ENCODE measurements at places on chromosomes 1 and 21.

DNA sequence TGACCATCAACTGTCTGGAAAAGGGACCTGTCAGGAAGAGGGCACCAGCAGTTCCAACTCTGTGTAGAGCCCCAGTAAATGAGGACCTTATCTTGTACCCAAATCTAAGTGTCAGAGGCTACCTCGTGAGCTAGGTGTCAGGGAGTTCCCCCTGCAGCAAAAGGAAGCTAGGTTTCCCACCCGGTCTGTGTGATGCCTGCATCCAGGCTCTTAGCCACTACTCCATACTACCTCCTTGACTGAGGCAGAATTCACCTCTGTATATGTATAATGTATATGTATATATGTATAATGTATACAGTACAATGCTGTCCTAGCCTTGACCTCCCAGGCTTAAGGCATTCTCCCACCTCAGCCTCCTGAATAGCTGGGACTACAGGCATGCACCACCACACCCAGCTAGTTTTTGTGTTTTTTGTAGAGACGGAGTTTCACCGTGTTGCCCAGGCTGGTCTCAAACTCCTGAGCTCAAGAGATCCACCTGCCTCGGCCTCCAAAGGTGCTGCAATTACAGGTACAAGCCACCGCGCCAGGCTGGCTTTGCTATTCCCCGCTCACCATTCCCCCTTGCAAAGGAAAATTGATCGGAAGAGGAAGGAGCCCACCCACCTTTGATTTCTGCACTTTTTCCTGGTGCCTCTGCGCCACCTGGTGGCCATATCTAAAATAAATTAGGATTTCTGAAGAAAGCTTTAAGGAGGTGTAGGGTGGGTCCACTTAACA, 15.7 kb upstream of the LUZP1 start:
- no peak for DNase-seq
- H3K27me3 ChIP-seq: no peaks in the 10 kb centered on the region
- no peaks in the 10 kb centered on the region for H3K36me3 ChIP-seq

GRCh38 chr1:173267453-173267945, 60.4 kb upstream of the TNFSF4 start:
- DNase-seq: no peak
- no peaks in the 10 kb centered on the region for H3K4me1 ChIP-seq

DNA sequence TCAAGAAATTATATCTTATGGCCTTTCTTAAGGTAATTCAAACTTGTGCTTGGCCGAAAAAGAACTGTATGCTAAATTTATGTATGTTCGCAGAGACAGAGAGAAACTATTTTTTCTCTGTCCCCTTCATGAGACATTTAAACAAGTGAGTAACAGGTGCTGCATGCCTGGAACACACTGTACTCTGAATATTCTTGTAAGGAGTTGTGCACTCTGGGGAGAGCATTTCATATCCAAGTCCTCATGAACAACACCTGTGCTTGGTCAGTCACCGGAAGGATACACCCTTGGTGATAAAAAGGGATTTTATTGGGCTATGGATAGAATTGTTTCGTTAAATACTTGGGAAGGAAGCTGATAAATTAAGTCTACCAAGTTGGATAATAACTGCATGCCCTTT, 220.8 kb upstream of the NRIP1 start:
- H3K4me3 ChIP-seq: no peak overlapping the region
- H3K36me3 ChIP-seq: no peaks in the 10 kb centered on the region
- DNase-seq: no peak
- no peaks in the 10 kb centered on the region for H3K4me1 ChIP-seq
- no peak overlapping the region for H3K27ac ChIP-seq

- no peak overlapping the region for H3K4me3 ChIP-seq
- H3K27ac ChIP-seq: peak overlapping the region; percentile 39
- peaks cover 10% of the 10 kb centered on the region for H3K4me1 ChIP-seq
- DNase-seq: no peak
- H3K27me3 ChIP-seq: no peaks in the 10 kb centered on the region
- no peaks in the 10 kb centered on the region for H3K36me3 ChIP-seq
Measured at GRCh38 chr1:64983110-64983509, 16.8 kb upstream of the JAK1 start.

DNA sequence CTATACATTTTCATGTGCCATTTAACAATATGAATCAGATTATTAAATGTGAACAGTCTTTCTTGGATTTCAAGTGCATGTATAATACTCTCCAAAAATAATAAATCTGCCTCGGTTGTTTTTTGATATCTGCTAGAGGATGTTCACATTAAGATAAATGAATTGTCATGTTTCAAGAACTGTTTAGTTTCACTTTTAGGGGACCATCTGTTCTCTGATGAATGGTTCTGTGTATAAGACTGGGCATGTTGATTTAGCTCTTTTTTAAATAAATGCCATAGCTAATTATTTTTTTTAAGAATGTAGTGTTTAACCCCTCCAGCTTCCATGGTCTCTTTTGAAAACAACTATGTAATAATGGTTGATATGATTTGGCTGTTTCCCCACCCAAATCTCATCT, 1245.1 kb upstream of the ADGRL4 start:
- no peaks in the 10 kb centered on the region for H3K4me1 ChIP-seq
- H3K36me3 ChIP-seq: no peaks in the 10 kb centered on the region
- DNase-seq: no peak

- no peak overlapping the region for H3K4me3 ChIP-seq
- H3K4me1 ChIP-seq: peaks cover 19% of the 10 kb centered on the region
- no peaks in the 10 kb centered on the region for H3K36me3 ChIP-seq
Measured at GRCh38 chr21:44017601-44018000, 5.5 kb downstream of the TRAPPC10 start.

DNA sequence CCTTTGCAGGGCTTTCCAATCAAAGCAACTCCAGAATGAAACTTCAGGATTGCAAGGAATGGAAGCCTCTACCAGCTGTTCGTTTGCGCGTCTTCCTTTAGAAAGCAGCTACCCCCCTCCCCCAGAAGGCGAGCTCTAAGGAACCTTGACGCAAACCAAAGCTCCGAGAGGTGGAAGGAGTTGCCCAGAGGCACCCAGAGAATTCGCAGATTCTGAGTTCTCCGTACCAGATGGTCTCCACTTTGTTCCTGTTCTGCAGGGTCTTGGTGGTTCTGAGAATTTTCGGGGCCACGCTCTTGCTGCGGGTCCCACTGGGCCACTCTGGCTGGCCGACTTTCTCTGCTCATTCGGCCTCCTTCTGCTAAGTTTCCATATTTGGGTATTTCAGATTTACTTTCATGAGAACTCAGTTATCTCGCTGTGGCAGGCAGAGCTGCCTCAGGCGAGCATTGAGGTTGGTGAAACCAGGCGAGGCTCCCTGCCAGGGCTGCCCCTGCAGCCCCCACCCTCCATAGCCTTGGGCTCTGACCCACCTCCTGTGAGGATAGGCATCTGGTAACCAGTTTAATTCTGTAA, 801 bp downstream of the TRAF5 start:
- H3K27me3 ChIP-seq: no peaks in the 10 kb centered on the region
- no peak for DNase-seq
- no peaks in the 10 kb centered on the region for H3K36me3 ChIP-seq
- peak overlapping the region; percentile 87 for H3K27ac ChIP-seq
- peak overlapping the region; percentile 78 for H3K4me3 ChIP-seq

DNA sequence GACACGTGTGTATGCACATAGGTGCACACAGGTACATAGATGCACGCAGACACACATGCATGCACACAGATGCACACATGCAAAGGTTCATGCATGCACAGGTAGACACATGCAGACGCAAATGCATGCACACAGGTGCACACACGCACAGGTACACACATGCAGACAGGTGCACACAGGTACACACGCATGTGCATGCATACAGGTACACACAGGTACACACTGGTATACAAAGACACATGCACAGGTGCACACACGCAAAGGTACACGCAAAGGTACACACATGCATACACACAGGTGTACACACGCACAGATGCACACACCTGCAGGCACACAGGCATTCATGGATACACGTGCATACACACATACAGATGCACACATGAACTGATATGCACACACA, 8.8 kb downstream of the NOC2L start:
- H3K4me1 ChIP-seq: no peaks in the 10 kb centered on the region
- H3K27ac ChIP-seq: no peak overlapping the region
- DNase-seq: no peak
- H3K4me3 ChIP-seq: no peak overlapping the region
- H3K27me3 ChIP-seq: no peaks in the 10 kb centered on the region

GRCh38 chr1:31476891-31477846, 64.2 kb downstream of the SERINC2 start:
- H3K4me1 ChIP-seq: peaks cover 6% of the 10 kb centered on the region
- H3K36me3 ChIP-seq: no peaks in the 10 kb centered on the region
- no peaks in the 10 kb centered on the region for H3K27me3 ChIP-seq
- no peak for DNase-seq
- H3K4me3 ChIP-seq: no peak overlapping the region

GRCh38 chr1:101217148-101217547, 19.7 kb upstream of the S1PR1 start:
- no peak overlapping the region for H3K27ac ChIP-seq
- DNase-seq: no peak
- H3K4me3 ChIP-seq: no peak overlapping the region
- no peaks in the 10 kb centered on the region for H3K27me3 ChIP-seq

GRCh38 chr1:26412180-26412840, 1.7 kb downstream of the LIN28A start:
- H3K27me3 ChIP-seq: peaks cover 49% of the 10 kb centered on the region
- DNase-seq: no peak
- H3K36me3 ChIP-seq: no peaks in the 10 kb centered on the region
- peaks cover 3% of the 10 kb centered on the region for H3K4me1 ChIP-seq

- H3K27me3 ChIP-seq: no peaks in the 10 kb centered on the region
- no peaks in the 10 kb centered on the region for H3K36me3 ChIP-seq
- no peak overlapping the region for H3K27ac ChIP-seq
- H3K4me3 ChIP-seq: no peak overlapping the region
- H3K4me1 ChIP-seq: no peaks in the 10 kb centered on the region
Measured at GRCh38 chr1:222331340-222331739, 216.6 kb downstream of the HHIPL2 start.

GRCh38 chr1:203300441-203301330, 4.6 kb upstream of the BTG2 start:
- peaks cover 11% of the 10 kb centered on the region for H3K4me1 ChIP-seq
- DNase-seq: no peak
- no peaks in the 10 kb centered on the region for H3K36me3 ChIP-seq
- no peak overlapping the region for H3K4me3 ChIP-seq

GRCh38 chr1:19122668-19123067, 87.4 kb downstream of the UBR4 start:
- H3K27ac ChIP-seq: no peak overlapping the region
- no peak for DNase-seq
- no peaks in the 10 kb centered on the region for H3K4me1 ChIP-seq

- H3K27ac ChIP-seq: no peak overlapping the region
- no peak for DNase-seq
- peaks cover 8% of the 10 kb centered on the region for H3K4me1 ChIP-seq
- no peaks in the 10 kb centered on the region for H3K36me3 ChIP-seq
- H3K4me3 ChIP-seq: no peak overlapping the region
Measured at GRCh38 chr1:17161926-17162800, 42.8 kb upstream of the PADI1 start.

DNA sequence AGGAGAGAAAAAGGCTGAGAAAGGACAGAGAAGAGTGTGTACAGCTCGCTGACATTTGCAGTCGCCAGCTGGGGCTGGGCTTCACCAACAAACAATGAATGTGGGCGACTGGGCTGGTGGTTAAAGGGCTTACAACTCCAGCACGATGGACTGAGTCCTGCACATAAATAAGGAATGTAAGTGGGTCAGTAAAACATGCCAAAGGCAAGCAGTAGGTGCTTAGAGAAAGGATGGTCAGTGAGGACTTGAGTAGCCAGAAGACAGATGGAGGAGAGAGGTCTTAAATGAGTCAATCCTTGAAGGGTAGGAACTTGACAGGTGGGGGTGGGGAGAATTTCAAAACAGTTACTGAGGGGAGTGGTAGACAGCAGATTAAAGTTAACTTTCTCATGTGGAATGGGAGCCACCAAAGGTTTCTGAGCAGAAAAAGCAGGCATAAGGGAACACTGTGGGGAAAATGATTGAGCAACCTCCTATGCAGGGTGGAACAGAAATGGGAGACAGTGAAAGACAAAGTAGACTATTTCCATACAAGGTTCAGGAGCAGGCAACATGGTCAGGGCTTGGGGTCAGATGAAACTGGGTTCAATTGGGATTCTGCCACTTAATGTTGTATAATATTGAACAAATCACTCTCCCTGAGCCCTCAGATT, 37.4 kb downstream of the GADD45A start:
- DNase-seq: no peak
- no peaks in the 10 kb centered on the region for H3K27me3 ChIP-seq
- H3K27ac ChIP-seq: peak overlapping the region; percentile 78
- H3K4me1 ChIP-seq: peaks cover 22% of the 10 kb centered on the region
- H3K36me3 ChIP-seq: no peaks in the 10 kb centered on the region
- no peak overlapping the region for H3K4me3 ChIP-seq

GRCh38 chr1:186620566-186621350, 59.5 kb downstream of the PTGS2 start:
- peaks cover 11% of the 10 kb centered on the region for H3K4me1 ChIP-seq
- no peaks in the 10 kb centered on the region for H3K27me3 ChIP-seq
- no peaks in the 10 kb centered on the region for H3K36me3 ChIP-seq
- no peak overlapping the region for H3K4me3 ChIP-seq
- no peak overlapping the region for H3K27ac ChIP-seq

DNA sequence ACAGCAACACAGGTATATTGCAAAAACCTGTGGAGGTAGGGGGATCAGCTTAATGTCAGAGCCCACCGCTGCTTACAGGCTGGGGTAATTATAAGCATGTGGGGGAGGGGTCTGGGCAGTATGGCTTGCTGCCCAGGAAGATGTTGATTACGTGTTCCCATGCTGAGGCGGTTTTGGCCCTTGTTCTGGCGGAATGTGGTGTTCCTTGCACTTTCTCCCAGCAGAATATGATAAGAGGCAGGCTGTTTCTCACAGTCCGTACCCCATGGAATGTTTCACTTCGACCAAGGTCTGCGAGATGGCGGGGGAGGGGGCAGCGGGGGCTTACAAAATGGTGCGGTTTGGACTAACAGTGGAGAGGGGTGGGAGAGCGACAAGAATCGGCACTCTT, 9.8 kb upstream of the HPCAL4 start:
- H3K4me3 ChIP-seq: no peak overlapping the region
- no peak for DNase-seq
- peak overlapping the region; percentile 70 for H3K27ac ChIP-seq
- H3K4me1 ChIP-seq: no peaks in the 10 kb centered on the region
- no peaks in the 10 kb centered on the region for H3K36me3 ChIP-seq

DNA sequence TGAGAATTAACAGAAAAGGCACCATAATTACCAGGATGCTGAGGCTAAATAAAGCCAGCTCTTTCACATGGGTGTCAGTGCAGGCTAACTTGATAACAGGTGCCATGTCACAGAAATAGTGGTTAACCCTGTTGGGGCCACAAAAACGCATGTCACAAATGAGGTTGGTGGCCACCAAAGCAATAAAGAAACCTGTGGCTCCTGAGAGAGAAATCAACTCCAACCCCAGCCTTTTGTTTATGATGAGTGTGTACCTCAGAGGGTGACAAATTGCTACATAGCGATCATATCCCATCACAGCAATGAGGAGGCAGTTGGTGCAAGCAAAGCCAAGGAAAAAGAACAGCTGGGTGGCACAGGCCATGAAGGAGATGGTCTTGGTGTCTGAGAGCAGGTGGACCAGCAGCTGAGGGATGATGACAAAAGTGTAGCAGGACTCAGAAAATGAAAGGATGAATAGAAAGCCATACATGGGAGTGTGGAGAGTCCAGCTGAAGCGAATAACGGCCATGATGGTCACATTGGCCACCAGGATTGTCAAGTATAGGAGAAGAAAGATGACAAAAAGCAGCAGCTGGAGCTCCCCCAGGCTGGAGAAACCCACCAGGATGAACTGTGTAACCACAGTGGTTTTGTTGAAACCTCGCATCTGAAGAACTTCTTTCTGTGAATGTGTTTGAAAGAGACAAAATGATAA, at the start of gene OR10T2:
Gene OR10T2, minus strand, starts transcription at position 649 of the 697 bp plus-strand sequence. Its CDS starts 0 bp downstream, at position 649.
- H3K4me3 ChIP-seq: no peak within 1 kb of the TSS
- H3K4me1 ChIP-seq: no peaks in the 10 kb centered on the region
- H3K36me3 ChIP-seq: no peaks in the 10 kb centered on the region

Data from esophagus squamous epithelium (tissue), 5 donors.